Articular chondrocyte of knee joint (primary cell): ENCODE measurements at places on chromosomes 3 and 15. TPM values are rescaled to one million over a fixed set of nuclear protein-coding genes. Genes with fewer than 3 reads are reported as not detected.

Gene DUOXA1
- under 0.01 TPM in 2 replicates for total RNA-seq

Gene MED12L
- 2.6 and 2.8 TPM in 2 replicates for total RNA-seq

Gene ATRIP
- total RNA-seq: 7.2 TPM in 2 replicates

Gene TIGIT
- not detected in 2 replicates for total RNA-seq

Gene IL20RB
- total RNA-seq: 0.65 and 0.91 TPM in 2 replicates
